Cardiac ventricle fibroblast (primary cell): ENCODE measurements at places on chromosomes 4 and X. TPM values are rescaled to one million over a fixed set of nuclear protein-coding genes. Genes with fewer than 3 reads are reported as not detected.

MAP9 gene
- 13.0 and 19.3 TPM in 2 replicates for total RNA-seq

ADGRL3 gene
- total RNA-seq: 1.4 and 2.7 TPM in 2 replicates

NUP62CL gene
- total RNA-seq: 0.19 TPM in 1 of 2 replicates, not detected in the other

SASH3 gene
- not detected in 2 replicates for total RNA-seq

BMPR1B gene
- total RNA-seq: 1.3 and 2.2 TPM in 2 replicates

NKX1-1 gene
- total RNA-seq: not detected in 2 replicates

CD38 gene
- 0.12 and 0.15 TPM in 2 replicates for total RNA-seq

IL13RA1 gene
- 46.7 and 52.0 TPM in 2 replicates for total RNA-seq

PDZD4 gene
- total RNA-seq: 0.69 and 1.3 TPM in 2 replicates

L1CAM gene
- 0.05 TPM in 1 of 2 replicates, not detected in the other for total RNA-seq

USP38 gene
- 10.0 and 12.0 TPM in 2 replicates for total RNA-seq

FHL1 gene
- 76.8 and 78.3 TPM in 2 replicates for total RNA-seq

PAGE2 gene
- total RNA-seq: not detected in 2 replicates

ITIH6 gene
- total RNA-seq: not detected in 2 replicates
